ENCODE measurements at places on chromosomes 3 and 15.

DNA sequence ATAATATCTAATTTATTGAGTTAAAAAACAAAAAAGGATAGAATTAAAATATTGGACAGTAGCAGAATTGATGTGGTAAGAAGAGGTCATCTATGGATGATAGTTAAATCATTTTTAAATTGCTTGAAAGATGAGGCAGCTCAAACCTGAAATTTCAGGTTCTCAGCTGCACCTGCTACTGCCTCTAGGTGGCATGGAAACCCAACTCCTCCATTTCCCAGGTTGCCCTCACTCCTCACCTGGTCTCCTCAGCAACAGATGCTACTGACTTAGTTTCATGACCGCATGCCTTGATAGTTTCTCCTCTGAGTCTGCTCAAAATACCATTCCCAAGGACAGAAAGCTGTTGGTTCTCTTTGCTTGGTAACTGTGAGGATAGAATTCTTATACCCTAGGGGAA, 148.1 kb downstream of the ABHD5 start:
- DNase-seq, result peak; percentile 22

- no peak for DNase-seq
These were observed 79.4 kb downstream of the RETNLB start for GRCh38 chr3:108677811-108678210.

GRCh38 chr3:123078101-123078500, 11.3 kb downstream of the PDIA5 start:
- no peak for DNase-seq

DNA sequence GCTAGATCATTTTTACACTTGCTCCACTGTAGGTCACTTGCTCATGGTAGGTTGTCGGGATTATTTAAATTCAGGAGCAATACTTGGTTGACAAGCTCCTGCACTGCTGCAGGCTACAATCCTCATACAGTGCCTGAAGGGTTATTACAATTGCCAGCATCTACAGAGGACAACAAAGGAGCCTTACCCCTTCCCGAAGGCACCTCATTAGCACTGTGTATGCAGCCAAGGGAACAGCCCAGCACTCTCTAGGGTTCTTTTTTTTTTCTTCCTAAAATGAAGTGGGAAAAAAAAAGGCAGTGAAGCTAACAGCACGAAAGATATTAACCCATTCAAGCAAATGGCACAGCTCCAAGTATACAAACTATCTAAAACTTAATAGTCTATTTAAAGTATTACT, 142.7 kb downstream of the ULK4 start:
- DNase-seq, result no peak

DNA sequence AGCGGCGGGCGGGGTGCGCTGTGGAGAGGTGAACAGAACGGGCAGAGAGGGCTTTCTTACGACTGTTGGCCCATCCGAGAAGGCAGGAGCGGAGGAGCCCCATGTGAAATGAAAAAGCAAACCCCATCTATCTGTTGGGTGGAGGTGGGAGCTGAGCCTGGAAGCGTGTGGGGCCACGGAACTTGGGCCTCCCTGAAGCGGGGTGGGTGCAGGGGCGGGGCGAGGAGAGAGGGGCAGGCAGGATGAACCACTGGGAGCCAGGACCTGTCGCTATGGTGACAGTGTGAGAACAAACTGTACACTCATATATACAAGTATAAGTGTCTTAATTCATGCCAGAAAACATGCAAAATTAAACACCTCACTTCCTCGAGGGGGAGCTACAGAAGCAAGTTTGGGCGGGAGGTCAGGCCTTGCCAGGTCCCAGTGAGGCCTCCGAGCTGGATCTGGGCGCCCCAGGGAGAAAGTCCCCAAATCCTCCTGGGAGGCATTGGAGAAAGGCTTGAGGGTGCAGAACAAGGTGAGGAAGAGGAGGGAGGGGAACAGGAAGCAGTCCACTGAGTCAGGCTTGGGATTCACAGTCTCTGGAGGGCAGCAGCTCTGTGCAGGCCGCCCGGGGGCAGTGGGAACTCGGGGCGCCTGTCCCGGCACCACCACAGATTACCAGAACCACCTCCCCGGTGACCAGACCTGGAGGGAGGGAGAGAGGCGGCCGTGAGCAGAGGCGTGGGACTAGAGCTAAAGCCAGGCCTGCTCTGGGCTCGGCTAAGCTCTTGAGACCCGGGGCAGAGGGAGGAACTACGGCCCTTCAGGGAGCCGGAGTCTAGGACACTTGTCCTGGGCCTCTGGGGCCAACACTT, 34.8 kb downstream of the RBPMS2 start:
- no peak for DNase-seq

- no peak for DNase-seq
These were observed 40.5 kb downstream of the CYFIP1 start for GRCh38 chr15:22939652-22940061.

GRCh38 chr15:45801543-45801942, 166.7 kb downstream of the SQOR start:
- no peak for DNase-seq

DNA sequence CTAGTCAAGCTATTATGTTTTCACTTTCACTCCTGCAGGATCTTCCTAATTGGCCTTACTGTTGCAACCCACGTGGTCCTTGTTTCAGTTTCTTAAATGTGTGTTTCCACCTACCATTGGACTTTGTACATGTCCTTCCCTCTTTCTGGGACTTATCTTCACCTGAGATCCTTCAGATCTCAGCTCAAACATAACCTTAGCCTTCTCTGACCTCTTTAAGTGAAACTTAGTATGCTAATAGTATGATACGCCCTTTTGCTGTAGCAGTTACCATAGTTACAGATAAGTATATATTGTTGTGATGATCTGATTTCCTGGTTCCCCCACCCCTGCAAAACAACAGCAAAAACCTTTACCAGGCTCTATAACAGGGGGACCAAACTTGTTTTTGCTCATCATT, 35.2 kb downstream of the U2SURP start:
- no peak for DNase-seq

- DNase-seq, result no peak
These were observed 85.7 kb downstream of the ATP2B2 start for GRCh38 chr3:10419637-10420232.

- no peak for DNase-seq
These were observed 4.3 kb upstream of the SUCNR1 start for GRCh38 chr3:151869181-151869580.

DNA sequence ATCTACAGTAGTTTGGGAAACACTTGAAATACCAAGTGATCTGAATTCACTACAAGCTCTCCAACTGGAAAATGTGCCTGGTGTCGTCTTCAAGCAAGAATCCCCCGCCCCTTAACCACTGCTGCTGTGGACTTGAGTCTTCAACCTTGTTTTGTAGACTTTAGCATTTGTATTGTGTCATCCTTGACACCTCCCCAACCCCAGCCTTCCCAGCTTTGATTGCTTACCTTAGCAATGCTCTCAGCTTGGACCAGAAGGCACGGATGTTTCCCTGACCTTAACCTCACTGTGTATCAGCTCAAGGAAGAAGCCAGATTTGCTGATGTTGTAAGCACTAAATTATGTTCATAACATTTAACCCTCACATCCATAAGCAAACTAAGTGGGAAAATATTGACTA, 146.4 kb downstream of the IGF1R start:
- no peak for DNase-seq
